ENCODE measurements at places on chromosomes 1 and 21. TPM values are rescaled to one million over a fixed set of nuclear protein-coding genes. Genes with fewer than 3 reads are reported as not detected.

DNA sequence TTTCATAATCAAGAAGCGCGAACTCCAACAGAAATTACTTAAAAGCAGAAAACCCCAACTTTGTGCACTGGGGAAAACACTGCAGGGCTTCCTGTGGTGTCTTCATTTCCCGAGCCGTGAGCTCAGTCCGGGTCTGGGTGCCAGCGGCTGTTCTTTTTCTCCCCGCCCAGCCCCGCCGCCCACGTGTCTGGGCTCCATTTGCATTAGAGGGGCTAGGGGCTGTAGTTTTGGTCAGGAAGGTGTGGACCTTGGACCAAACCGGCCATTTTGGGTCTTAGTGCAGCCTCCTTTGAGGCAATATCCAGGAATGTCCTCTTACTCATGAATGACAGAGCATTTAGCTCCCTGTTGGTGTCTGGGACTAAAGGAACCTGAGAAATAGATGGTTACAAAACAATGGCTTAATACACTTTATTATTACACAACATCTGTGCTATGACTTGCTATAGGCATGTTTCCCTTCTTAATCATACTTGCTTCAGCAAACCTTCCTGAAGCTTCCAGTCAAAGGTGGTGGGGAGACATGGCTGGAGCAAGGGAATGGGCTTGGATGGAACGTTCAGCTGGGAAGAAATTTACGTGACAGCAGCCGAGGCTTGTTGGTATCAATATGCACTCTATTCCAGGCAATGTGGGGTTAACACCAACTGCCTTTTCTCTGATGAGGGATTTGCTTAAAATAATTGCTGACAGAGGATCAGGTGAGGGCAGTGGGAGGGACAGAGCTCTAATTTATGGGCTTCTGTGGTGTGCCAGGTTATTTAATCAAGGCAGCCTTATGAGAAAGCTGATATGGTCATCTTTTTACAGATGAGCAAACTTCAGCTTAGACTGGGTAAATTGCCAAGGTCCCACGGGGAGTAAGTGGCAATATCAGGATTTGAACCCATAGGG lies 1.1 kb downstream of the AGTRAP start:
- peak; percentile 19 for DNase-seq

DNA sequence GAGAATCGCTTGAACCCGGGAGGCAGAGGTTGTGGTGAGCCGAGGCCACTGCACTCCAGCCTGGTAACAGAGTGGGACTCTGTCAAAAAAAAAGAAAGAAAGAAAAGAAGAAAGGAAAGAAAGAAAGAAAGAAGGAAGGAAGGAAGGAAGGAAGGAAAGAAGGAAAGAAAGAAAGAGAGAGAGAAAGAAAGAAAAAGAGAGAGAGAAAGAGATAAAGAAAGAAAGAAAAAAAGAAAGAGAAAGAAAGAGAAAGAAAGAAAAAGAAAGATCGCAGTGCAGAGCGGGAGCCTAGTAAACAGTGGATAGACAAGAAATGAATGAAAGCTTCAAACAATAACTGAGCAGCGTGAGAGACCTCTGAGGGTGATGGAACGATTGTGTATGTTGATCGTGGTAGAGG lies 20.6 kb upstream of the GRHL3 start:
- no peak for DNase-seq

GRCh38 chr1:226569879-226570547 lies 21.4 kb downstream of the STUM start:
- no peak for DNase-seq

GRCh38 chr1:27010226-27010994 lies 2.2 kb downstream of the TENT5B start:
- DNase-seq, result no peak

GRCh38 chr1:108669679-108670078 lies 8.8 kb upstream of the HENMT1 start:
- no peak for DNase-seq

GRCh38 chr1:10292188-10292587 lies 81.8 kb downstream of the KIF1B start:
- DNase-seq, result no peak

DNA sequence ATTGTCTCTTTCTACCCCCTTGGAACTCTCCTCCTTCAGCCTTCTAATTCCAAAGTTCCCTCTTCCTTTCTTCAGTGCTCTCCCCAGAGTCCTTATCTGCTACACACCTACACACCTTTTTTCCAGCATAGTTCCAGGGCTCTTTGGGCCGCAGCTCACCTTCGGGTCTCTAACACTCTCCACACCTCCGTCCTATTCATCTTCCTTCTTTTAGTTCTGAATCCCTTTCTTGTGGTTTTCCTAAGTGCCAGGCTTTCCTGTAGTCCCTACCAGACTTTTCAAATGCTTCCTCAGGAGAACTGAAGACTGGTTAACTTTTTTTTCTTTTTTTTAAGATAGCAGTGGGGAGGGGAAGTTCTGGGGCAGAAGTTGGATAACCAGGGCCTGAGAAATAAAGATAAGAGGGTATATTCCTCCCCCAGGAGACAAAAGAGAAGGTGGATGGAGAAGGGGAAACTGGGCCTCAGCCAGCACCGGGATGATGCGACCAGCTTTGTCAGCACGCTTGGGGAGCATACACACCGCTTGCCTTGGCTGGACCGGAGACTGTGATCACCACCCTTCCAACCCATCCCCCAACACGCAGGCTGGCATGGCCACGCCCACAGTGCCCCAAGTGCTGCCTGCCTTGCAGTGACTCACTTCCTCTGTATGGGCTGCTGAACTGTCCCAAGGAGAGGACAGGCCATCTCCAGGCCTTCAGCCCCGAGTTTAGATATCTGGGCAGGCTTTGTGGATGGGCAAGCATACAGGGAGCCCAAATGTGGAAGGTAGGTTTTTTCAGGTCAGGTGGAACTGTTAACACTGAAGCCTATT lies 2.5 kb upstream of the CERS2 start:
- peak; percentile 93 for DNase-seq

DNA sequence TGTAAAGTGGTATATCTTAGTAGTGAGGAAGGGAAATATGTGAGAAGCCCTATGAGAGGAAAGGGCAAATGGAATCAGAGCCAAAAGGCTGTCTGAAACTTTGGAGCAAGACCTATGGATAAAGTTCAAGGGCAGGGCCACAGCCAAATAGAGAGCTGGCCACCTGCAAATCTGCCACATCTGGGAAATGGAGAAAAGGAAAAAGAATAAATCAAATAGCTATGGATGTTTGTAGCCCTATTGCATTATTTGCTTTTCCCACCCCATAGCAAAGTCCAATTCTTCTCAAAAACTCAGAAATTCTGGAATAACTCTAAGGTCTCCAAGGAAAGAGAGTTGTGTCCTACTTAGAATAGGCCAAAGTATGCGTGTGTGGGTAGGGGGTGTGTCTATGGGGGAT lies 4.0 kb upstream of the HLX start:
- DNase-seq, result no peak

DNA sequence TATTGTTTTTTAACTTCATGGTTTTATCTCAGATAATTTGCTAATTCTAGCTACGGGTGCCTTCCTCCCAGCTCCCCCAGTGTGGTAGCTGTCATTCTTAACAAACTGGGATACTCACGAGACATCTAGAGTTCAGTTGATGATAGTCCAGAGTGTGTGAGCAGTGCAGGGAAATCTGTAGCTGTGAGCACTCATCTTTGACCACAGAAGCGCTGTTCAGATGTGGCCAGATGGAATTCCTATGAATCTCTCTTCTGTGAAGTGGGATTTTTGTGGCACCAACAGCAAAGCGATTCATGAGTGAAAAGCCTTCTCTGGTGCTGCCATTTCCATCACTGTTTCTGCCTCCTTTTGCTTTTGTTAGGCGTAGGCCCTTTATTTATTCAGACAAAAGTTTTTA lies 125.1 kb downstream of the NFIA start:
- no peak for DNase-seq

- DNase-seq, result no peak
Measured at GRCh38 chr21:26717146-26717739, 128.0 kb downstream of the ADAMTS1 start.

DNA sequence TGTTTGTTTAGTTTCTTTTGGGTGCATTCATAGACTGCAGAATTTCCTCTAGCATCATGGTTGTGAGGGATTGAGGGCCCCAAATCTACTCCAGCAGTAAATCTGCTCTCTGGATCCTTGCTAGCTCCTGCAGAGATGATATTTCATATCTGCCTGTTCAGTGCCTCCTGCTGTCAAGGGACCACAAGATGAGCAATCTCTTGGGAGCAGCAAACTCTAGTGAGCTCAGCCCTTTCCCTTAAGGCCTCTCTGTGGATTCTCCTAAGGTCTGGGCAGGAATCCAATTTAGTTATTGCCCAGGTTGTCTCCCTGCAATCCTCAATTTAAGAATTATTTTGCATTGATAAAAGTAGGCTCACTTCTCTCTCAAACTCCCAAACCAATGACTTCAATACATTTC lies 76.9 kb downstream of the RGS18 start:
- DNase-seq, result no peak

DNA sequence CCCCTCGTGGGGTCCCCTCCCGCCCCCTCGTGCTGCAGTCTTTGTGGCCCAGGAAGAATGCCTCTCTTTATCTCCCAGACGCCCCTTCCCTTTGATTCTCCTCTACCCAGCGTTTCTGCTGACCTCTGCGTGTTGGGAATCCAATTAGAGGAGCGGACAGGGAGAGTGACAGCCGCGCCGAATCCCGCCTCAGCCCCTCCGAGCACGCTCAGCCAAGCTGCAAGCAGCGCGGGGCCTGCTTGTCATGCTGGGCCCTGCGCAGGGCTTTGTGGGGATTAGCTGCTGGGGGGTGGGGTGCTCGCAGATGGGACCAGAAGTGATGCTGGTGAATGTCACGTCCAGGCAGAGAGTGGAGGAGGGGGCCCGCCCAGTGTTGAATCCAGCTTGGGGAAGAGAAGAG lies 91.1 kb downstream of the EPHB2 start:
- DNase-seq, result no peak

DNA sequence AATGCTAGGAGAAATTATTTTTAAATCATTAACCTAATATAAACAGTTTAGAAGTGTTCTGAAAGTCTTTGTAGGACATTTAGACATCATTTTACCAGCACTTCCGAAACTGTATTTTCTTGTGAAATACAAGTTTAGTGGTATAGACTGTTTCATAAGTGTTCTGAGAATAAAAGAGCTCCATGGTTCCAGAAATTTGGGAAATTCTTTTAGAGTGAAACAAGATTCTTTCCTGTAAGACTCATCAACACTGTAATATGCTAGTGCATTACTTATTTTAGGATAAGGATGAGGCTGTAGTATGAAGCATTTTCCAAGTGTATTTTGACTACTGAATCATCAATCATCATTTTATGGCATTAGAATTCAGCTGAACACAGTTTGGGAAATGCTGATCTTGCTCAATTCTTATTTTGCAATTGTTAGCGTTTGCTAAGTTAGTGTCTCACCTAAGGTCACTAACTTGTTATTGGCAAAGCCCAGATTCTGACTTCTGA lies 73.4 kb downstream of the CEP350 start:
- no peak for DNase-seq

GRCh38 chr1:216662681-216663080 lies 60.5 kb downstream of the ESRRG start:
- DNase-seq, result no peak

GRCh38 chr1:236063551-236063918 lies 1.4 kb downstream of the NID1 start:
- no peak for DNase-seq

- no peak for DNase-seq
Measured at GRCh38 chr1:36164361-36164760, 8.4 kb downstream of the MAP7D1 start.

GRCh38 chr1:209383422-209383821 lies 200.1 kb upstream of the CAMK1G start:
- peak; percentile 60 for DNase-seq

- DNase-seq, result no peak
Measured at GRCh38 chr1:7389201-7389905, 381.7 kb upstream of the VAMP3 start.

- no peak for DNase-seq
Measured at GRCh38 chr1:167463875-167464575, 54.3 kb downstream of the CD247 start.

- DNase-seq, result peak; percentile 53
Measured at GRCh38 chr1:23343221-23344110, 618 bp downstream of the HNRNPR start.

DNA sequence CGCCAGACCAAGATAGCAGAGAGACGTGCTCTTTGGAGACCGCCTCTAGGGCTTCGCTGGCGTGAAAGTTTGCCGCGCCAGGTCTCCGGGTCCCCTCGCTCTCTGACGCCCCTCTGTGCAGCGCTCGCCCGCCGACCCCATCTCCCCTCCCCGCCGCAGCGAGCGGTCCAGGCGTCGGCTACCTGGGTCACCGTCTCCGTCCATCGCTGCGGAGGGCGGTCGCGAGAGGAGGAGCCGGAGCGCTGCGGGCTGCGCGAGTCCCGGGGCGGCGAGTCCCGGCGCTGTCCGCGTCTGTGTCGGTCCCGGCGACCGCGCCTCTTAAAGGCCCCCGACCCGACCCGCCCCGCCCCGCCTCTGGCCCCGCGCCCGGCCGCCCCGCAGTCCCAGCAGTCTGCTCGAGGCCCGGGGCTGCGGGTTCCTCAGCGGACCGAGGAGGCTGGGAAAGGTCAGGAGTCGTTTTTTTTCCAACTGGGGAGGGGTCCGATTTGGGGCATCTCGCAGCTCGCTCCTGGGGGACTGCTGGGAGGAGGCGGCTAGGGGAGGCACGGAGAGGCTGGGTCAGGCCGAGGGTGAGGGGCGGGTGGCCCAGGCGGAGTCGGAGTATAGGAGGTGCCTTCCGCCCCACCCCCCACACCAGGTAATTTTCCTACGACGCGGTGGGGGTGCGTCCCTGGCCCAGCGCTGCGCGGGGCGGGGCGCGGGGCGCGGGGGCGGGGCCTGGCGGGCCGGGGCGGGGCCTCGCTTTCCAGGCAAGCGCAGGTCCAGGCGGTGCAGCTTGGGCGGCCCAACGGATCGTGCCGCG lies at the start of the genes FBXO2 and FBXO44:
TSS of gene FBXO2 (minus strand) at position 293 of the 802 bp plus-strand sequence. CDS start at position 204, 89 bp downstream.
TSS of gene FBXO44 (plus strand) at position 741 of the 802 bp plus-strand sequence. CDS start 959 bp downstream, outside the sequence.
- no peak for DNase-seq

DNA sequence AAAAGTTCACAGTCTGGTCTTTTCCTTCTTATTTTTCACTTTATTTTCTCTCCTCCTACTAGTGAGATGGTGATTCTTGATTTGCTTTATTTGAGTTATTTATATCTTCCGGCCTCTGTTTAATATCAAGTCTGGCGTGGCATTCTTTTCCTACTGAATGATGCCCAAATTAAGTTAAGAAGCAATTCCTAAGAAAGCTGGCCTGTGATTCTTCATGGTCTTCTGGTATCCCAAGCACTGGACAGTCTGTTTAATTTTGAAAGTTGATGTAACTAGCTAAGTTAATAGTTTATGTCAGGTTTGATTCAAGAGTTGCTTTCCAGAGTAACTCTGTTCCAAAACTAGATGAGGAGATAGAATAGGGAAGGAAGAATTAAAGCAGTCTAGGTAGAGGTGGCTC lies 9.2 kb upstream of the ENAH start:
- no peak for DNase-seq

SLC45A3 gene
- total RNA-seq, result 19.9 TPM

UBXN10 gene
- 11.9 TPM for total RNA-seq

LRRC53 gene
- total RNA-seq, result not detected

NME7 gene
- total RNA-seq, result 16.5 TPM

CCDC190 gene
- not detected for total RNA-seq

CCDC17 gene
- 5.6 TPM for total RNA-seq

KIF17 gene
- total RNA-seq, result 1.2 TPM

NPHS2 gene
- total RNA-seq, result not detected

ASTN1 gene
- total RNA-seq, result not detected

TLR5 gene
- 2.5 TPM for total RNA-seq

LDLRAD2 gene
- total RNA-seq, result not detected

NTMT2 gene
- not detected for total RNA-seq

PDZK1IP1 gene
- 8.5 TPM for total RNA-seq
